ENCODE measurements at places on chromosomes 6 and 20. TPM values are rescaled to one million over a fixed set of nuclear protein-coding genes. Genes with fewer than 3 reads are reported as not detected.

GRCh38 chr6:153074761-153075160, 56.3 kb downstream of the RGS17 start:
- no peak for DNase-seq

DNA sequence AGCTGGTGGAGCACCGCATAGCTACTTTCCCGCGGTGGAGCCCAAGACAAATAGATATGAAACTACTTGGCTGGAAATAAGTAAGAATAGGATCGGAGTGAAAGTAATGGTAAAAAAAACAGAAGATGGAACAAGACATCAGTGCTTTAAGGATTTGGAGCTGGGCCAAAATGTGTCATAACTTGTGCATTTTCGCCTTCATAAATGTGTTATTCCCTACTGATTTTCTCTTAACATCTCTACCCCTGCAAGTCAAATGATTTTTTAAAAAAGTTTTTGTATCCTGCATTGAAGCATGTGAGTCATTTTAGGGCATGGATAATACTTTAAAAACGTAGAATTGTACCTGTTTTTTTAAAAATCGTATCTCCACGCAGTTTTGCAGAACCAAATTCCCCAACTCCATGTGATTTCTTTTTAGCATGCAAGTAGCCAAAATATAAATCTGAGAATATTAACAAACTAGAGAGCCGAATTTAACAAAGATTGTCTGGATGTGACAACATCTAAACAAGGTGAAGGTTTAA, 882 bp upstream of the FAM184A start:
- peak; percentile 14 for DNase-seq

DNA sequence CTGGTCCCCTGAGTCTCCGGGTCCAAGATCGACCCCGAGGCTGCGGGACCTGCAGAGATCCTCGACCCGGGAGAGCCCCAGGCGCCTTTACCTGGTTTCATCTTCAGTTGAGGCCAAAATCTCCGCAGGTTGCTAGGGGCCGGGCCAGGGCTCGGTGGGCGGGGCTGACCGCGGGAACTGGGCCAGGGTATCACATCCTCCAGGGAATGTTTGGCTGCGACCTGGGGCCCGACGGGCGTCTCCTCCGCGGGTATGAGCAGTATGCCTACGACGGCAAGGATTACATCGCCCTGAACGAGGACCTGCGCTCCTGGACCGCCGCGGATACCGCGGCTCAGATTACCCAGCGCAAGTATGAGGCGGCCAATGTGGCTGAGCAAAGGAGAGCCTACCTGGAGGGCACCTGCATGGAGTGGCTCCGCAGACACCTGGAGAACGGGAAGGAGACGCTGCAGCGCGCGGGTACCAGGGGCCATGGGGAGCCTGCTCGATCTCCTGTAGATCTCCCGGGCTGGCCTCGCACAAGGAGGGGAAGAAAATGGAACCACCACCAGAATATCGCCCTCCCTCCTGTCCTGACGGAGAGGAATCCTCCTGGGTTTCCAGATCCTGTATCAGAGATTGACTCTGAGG, 53.8 kb upstream of the POLR1H start:
- DNase-seq = peak; percentile 46

- DNase-seq = no peak
Measured at GRCh38 chr6:167409079-167409478, 84.2 kb downstream of the TTLL2 start.

DNA sequence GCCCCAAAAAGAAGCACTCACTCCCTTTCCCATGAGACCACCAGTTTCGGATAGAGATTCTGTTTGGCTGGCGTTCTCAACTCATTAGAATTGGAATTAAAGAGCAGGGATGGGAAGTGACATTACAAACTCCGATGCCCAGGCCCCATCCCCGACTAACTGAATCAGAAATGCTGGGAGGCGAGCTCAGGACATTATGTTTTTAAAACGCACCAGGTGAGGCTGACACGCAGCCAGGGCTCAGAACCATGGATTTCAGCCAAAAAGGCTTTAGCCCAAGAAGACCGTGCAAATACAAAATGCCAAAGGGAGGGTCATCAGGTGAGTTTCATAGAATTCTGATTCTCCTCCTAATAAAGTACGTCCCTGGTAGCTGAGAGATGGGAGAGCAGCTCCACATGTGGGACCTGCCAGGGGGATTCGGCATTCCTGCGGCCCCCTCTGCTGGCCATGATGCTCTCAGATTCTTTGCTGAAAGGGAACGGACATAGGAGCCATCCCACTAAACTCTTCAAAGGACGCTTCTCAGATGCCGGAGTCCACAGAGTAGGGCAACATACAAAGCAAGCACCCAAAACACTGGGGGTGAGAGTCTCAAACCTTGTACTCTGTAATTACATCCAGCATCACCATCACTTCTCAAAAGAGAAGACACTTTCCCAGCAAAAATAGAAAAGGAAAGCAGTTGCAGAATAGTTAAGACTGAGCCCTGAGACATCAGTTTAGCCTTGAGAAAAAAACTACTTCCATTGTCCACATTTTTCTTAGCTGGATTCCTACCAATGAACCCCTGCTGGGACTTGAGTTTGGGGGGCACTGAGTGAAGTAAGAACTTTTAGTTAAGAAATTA, 205.2 kb downstream of the BMP7 start:
- no peak for DNase-seq

GRCh38 chr6:88166493-88167351, 575 bp upstream of the CNR1 start:
- peak; percentile 63 for DNase-seq

GRCh38 chr20:21099751-21100577, 6.2 kb downstream of the LINC00237 start:
- peak; percentile 72 for DNase-seq

DNA sequence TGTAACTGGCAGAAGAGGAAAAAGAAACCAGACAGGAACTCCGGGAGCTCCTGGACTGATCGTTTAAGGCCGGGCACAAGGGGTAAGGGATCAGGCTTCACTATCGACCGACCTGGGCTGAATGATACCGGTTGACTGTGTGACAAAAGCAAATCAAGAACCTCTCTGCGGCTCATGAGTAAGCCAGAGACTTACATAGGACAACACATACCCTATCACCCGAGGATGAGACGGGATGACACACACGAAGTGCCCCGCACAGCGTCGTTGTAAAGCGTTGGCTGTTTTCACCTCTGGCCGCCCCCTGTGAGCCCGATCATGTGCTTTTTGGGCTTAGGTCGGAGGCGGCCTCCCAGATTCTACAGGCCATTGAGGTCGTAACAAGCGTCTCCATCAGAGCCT, 695 bp upstream of the TGIF2 start:
- DNase-seq = no peak

- no peak for DNase-seq
Measured at GRCh38 chr6:84284428-84285049, 57.1 kb upstream of the CEP162 start.

DNA sequence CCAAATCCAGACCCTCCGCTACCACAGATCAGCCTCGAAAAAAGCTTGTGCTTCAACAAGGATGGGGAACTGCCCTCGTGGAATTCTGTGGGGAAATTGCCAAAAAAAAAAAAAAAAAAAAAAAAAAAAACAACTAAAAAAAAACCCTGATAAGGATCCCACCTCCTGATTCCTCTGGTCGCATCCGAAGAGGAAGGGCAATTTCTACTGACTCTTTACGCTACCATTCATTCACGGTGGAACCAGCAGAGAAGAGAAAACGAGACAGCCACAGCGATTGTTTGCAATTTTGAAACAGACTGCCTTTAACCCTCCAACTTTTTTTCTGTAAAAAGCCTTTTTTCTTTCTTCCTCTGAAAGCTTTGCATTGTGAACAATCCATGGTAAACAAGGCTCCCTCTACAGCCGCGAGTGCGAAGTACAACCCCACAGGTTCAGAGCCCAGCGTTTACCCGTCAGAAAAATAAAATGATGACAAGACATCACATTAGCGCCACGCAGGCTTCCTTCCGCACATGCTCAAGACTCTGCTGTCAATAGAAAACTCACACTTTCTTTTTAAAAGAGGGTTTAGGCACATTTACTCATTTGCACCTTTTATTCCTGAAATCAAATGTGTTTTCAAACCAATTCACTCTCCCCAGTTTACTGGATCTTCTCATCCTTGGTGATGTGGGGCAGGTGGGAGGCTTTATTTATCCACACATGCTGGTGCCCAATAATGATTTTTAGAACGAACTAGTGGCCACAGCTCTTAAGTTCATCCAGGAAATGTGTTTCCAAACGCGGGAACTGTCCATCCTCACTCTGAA, 100.0 kb downstream of the NOL4L start:
- DNase-seq = peak; percentile 81

DNA sequence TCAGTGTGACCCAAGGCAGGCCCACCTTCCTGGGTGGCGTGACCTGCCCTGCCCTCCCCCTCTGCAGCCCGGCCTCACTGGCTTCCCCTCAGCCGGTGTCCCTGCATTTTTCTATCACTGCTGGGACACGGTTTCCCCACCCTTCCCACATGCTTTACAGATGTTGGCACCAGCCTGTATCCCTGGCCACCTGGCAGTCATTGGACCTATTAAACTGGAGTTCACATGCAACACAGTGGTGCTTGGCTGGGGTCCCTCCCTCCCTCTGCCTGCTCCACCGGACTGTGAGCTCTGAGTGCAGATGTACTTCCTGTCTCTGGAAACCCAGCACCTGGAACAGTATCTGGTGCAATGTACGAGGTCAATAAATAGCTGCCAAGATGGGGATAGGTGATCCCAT, 25.5 kb upstream of the STX16 start:
- DNase-seq = no peak

GRCh38 chr20:58268936-58269619, 40.4 kb upstream of the RAB22A start:
- no peak for DNase-seq

DNA sequence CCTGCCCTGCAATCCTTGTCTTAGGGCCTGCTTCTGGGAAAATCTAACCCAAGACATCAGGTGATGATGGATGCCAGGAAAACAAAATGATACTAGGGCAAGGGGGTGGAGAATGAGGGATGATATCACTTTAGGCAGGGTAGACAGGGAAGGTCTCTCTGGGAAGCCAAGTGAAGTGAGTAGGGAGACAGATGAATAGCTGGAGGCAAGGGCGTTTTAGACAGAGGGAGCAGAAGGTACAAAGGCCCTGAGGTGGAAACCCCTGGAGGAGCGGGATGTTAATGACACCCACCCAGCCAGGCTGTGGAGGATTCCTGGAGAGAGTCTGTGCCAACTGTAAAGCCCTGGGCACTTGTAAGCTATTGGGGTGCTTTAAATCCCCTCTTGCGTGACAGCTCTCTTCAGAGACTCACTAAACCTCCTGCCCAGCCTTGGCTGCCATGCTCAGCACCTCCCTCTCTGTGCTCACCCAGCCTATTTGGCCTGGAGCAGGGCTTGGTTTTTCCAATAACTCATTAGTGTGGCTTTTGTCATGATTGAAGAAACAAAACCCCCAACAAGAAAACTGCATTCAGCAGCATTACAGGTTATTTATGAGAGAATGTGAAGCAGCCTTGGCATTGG, 12.4 kb upstream of the MDGA1 start:
- no peak for DNase-seq

DNA sequence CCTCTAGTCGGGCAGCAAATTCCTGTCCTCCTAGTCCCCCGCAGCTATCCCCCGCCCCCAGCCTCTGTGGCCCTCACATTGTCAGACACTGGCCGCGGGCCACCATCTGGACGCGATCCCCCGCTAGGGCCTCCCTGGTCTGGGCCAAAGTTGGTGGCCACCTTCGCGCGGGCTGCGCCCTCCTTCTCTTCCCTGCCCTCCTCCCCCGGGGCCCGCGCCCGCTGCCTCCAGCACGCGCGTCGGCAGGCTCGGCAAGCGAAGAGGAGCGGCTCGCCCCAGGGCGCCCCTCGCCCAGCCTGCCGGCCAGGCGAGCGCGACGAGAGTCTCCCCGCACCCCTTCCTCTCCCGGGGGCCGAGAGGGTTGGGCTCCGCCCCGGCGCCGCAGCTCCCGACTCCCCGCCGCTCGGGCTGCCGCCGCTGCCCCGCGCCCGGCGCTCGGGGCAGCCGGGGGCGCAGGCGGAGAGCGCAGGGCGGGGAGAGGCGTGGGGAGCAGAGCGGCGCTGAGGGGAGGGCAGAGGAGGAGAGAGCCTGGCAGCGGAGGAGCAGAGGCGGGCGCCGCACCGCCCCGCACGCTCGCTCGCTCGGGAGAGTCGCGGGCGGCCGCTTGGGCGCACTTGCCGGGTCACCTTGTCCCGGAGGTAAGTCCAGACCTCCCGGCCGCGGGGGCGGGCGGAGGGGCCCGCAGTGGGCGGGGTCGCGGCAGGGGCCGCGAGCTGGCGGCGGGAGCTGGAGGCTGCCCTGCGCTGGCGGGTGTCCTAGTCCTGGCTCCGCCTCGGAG, at the start of gene SYNDIG1:
SYNDIG1 (plus strand) TSS at position 514 of the 778 bp plus-strand sequence. CDS start 73,469 bp downstream, outside the sequence.
- DNase-seq = no peak

GRCh38 chr6:136550045-136550329, 235 bp downstream of the MAP7 start:
- DNase-seq = no peak

DNA sequence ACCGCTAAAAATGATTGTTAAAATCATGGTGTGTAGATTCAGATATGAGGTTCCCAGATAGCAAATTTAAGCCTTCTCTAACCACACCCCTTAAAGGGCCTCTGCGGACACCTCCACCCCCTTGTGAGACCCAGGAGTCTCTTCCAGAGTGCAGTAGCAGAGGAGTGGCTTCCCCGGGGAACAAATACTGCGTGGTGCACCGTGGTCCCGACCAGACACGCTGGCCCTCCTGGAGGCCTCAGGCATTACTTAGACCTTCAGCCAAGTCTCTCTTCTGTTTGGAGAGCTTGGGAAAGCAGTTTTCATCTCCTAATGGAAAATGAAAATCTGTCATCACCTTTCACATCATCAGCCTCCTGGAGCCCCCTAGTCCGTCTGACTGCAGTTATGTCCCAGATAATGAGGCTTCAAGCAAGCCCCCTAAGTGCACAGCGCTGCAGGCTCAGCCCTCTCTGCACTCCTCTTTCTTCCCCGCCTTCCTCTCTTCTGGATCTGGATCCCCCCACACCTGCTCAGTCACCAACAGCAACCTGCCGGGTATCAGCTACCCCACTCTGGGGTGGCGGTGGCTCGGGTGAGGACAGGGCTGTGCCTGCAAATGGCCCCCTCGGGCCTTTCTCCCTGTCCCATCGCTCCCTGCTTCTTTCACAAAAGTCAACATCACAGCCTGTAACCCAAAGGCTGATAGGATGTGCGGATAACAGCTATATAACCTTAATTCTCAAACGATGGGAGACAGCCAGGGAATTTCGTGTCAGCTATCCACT, 58.8 kb upstream of the TAGAP start:
- no peak for DNase-seq

GRCh38 chr6:88653936-88654335, 309.5 kb downstream of the RNGTT start:
- no peak for DNase-seq

- DNase-seq = no peak
Measured at GRCh38 chr6:68760485-68760884, 125.4 kb downstream of the ADGRB3 start.

GRCh38 chr6:37321101-37321500, 32.7 kb upstream of the RNF8 start:
- DNase-seq = no peak

ABHD16B gene
- total RNA-seq = not detected

PPP1R10 gene
- 68.5 TPM for total RNA-seq

ROS1 gene
- total RNA-seq = 0.38 TPM

NHSL1 gene
- total RNA-seq = 155 TPM

RSPH9 gene
- total RNA-seq = not detected

LY6G6F gene
- not detected for total RNA-seq
